ENCODE measurements at places on chromosomes 11 and 22.

DNA sequence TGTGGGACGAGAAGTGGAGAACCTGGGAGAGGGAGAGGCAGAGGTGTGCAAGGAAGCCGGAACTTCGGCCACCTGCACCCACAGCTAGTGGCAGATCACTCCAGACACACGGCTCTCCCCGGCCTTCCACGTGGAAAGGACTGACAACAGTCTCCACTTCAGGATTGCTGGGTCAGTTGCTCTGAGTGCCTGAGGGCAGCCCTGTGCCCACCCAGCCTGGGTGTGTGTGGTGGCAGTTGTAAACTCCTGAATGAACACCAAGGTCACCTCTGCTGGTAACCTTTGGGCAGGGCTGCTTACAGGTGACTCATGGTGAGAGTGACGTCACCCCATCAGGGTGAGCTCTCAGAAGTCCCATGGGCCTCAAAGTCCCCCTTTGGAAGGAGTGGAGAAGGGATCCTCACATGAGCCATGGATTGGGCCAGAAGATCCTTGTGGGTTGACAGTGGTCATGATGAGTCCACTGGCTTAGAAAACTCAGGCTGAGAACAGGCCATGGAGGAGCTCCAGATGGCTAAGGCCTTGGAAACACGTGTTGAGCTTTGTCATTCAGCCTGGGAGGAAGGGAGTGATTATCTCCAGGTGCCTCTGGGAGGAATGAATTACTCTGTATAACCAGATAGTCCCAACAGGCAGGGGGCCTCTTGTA lies 71.3 kb downstream of the BCR start:
- DNase-seq, result no peak

DNA sequence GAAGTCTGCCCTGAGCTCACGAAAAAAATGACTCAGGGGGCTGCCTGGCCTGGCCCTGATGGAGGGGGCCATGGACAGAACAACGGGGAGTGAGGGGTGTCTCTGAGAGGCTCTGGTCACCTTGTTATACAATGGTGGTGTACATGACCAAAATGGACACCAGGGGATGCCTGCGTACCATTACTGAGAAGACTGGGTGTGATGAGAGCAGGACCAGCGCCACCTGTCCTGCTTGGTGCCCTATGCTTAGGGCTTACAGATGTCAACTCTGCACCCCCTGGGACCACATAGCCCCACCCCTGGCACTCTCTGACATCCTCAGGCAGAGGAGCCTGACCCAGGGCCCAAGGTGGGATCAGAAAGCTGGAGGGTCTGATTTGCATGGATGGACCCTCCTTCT lies 104.8 kb downstream of the ZNF280B start:
- DNase-seq, result no peak

- no peak for DNase-seq
Observed at GRCh38 chr22:25404928-25405816, 159.3 kb upstream of the GRK3 start.

GRCh38 chr22:37983860-37984791 lies at the start of gene SOX10:
TSS of gene SOX10 (minus strand) at chr22:37984555. CDS start at chr22:37983784, 771 bp downstream.
- no peak for DNase-seq

DNA sequence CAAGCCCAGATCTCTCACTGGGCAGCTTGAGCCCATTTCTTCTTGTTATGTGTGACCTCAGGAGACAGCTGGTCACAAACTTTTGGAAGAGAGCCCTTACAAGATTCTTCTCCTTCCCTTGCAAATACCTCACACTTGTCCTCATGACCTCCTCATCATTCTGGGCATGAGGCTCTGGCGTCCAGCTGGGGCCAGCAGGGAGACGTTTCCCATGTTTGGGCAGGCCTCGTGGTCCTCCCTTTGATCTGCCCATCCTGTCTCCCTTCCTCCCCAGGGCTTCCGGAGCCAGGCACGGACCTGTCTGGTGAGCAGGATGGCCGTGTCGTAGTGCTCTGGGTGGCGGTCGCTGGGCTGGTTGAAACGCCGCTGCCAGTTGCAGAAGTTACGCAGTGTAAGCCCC lies 9.7 kb downstream of the ADAMTS8 start:
- no peak for DNase-seq

GRCh38 chr22:30234786-30235470 lies 11.6 kb downstream of the LIF start:
- no peak for DNase-seq
